ENCODE measurements at places on chromosomes 11 and 22.

DNA sequence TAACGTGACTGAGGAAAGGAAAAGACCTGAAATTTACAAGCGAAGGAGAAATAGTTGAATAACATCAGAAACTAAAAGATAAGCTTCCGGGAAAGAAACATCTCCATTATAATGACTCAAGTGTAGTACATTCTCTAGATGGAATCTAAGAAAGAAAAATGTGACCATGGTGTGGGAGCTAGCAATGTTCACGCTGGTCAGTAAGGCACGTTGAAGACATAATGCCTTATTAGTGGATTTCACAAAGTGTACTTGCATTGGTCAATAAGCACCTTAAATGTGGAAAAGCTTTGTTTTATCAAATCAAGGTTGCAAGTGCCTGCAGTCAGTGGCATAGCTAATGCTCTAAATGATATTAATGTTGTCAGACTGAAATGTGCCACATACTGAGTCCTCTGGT is 2.8 kb upstream of the LARGE1 start:
- DNase-seq = no peak

GRCh38 chr11:64234647-64235379 is 429 bp downstream of the VEGFB start:
- no peak for DNase-seq

GRCh38 chr11:8603696-8604077 is 9.7 kb upstream of the STK33 start:
- DNase-seq = no peak

DNA sequence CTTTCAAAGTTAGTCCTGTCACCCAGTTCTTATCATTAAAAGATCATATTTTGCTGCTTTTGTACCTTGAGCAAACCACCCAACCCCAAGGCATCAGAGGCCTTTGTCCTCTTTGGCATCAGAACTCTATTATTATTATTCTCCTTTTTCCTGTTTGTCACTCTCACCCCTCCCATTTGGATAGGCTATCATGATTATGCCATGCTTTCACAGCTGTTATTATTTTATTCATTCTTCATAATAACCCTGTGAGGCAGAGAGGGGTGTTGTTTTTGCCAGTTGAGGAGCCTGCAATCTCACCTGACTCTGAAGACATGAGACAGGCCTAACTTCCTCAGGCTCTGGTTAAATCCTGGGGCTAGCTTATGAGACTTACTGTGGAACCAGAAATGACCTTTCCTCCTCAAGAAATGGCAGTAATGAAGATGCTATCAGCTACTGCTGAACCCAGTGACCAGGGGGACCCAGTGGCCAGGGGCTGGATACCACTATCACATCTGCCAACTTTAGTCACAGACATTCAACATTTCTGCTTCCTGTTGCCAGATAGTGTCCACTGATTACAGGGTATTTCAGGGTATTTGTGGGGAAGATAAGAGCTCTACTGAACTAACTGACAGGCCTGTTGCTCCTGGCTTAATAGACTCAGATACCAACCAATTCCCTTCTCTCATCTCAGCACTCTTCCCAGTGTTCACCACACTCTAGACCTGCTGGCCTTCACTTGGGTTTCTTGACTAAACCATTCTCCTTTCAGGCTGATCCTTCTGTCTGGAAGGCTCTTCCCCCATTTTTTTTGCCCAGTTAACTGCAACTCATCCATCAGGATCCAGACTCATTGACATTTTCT is 11.8 kb upstream of the SWAP70 start:
- no peak for DNase-seq

DNA sequence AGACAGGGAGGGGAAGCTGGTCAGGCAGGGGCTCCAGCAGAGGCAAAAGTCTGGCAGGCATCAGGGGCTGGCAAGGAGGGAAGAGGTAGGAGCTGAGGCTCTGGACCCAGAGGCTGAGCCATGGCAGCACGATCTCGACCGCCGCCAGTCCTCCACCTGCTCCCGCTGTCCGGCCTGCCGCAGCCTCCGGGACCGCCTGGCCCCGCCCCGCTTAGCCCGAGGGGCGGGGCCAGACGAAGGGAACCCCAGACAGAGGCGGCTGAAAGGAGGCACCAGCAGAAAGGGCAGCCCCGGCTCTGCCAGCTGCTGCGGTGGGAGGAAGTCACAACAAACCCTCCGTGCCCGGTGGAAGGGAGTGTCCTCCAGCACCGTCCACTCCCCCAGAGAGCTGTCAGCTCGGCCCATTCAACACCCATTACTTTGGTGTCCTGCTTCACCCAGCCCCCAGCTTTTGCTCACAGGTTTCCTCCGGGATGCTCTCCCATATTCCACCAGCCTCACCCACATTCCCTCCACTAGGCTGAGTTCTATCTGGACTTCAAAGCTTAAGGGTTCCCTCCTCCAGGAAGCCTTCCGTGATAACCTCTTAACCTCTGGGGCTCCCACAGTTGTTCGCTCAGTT is at the start of gene MFNG:
Gene MFNG, minus strand, starts transcription at position 161 of the 622 bp plus-strand sequence. CDS start 207 bp downstream, outside the sequence.
- DNase-seq = peak; percentile 74

DNA sequence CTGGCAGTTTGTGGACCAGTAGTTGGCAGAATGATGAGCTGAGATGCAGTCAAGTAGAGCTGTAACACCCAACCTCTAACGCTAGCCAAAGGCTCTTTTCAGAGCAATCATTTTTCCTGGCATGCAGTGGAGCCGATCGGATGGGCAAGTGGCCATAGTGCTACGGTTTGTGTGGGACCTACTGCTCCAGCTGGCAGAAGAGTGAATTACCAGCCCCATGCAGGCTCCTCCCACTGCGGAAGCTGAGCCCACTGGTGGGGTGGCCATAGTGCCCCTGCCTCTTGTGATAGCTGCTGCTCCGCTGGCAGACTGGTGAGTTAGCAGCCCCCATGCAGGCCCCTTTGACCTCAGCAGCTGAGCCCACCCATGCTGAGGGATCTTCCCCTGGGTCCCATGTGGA is 27.0 kb upstream of the SC5D start:
- no peak for DNase-seq

- no peak for DNase-seq
Observed at GRCh38 chr11:33160136-33160535, 1.1 kb downstream of the CSTF3 start.

GRCh38 chr11:15885854-15886253 is 470.5 kb downstream of the SOX6 start:
- no peak for DNase-seq

- no peak for DNase-seq
Observed at GRCh38 chr11:12789596-12790215, 115.5 kb downstream of the TEAD1 start.

GRCh38 chr11:111367411-111368284 is 11.4 kb downstream of the POU2AF1 start:
- DNase-seq = no peak

DNA sequence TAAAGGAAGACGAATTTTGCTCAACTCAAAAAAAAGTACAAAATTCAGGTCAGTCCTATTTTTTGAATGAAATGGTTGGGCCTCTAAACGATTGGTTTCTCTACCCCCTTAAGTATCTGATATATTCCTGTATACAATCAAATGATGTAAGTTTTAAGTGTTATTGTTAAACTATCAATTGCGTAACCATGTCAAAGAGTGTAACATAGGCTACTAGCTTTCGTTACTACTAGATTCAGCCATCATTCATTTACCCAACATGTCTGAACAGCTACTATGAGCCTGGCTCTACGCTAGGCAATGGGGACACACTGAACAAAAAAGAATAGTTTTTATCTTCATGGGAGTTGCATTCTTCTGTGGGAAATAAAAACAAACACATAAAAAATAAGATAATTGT is 3.3 kb downstream of the RAB6A start:
- no peak for DNase-seq

GRCh38 chr22:24189249-24190158 is 8.2 kb downstream of the SUSD2 start:
- peak; percentile 34 for DNase-seq

GRCh38 chr22:46574993-46575910 is 37.8 kb upstream of the CELSR1 start:
- no peak for DNase-seq

DNA sequence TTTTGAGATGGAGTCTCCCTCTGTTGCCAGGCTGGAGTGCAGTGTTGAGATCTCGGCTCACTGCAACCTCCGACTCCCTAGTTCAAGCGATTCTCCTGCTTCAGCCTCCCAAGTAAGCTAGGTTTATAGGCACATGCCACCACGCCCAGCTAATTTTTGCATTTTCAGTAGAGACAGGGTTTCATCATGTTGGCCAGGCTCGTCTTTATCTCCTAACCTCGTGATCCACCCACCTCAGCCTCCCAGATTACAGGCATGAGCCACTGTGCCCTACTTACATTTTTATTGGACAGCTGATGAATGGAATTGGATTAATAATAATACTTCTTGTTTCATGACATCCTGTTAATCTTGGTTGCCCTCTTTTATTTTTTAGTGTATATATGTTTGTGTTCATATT is 3.0 kb upstream of the MRGPRD start:
- no peak for DNase-seq

DNA sequence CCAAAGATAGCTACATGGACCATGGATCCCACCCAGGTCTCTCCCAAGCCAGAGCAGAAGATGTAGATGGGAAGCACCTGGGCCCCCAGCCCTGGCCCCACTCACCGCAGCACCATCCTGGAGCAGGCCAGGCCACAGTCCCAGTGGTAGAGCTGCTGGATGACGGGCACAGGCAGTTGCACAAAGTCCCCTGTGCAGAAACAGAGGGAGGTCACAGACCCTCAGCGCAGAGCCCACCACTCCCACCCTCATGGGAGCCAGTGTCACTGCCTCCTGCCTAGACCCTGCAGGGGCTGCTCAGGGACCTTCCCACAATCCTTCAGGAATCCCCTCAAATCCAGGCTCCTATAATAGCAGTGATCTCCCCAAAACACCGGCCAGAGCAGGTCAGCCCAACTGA is 6.1 kb downstream of the GUCD1 start:
- no peak for DNase-seq

DNA sequence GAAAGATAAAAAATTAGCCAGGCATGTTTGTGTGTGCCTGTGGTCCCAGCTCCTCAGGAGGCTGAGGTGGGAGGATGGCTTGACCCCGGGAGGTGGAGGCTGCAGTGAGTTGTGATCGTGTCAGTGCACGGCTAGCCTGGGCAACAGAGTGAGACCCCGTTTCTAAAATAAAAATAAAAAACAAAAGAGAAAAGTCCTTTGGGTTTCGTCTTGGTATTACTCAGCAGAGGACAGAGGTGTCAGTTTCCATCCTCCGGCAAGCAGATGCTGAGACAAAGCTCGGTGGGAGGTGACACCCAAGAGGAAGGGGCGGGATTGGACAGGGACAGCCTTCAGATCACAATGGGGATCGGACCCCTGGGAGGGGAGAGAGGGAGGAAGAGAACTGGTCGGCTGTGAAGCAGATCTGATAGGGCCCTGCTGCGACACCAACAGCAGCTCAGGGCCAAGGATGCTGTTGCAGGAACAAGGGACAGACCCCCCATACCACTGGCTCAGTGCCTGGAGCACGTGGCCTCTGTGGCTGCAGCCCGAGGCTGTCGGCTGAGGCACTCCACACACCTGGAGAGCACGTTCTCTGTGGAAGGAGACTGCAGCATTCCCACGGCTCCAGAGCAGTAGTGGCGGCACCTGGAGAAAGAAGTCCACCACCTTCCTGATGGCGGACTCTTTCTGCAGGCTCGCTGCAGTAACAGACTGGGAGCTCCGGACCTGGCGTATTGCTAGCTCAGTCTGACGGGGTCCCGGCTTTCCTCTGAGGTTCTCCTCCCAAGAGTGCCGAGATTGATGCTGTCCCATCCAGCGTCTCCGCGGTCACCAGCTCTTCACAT is 5.2 kb upstream of the BID start:
- DNase-seq = no peak

DNA sequence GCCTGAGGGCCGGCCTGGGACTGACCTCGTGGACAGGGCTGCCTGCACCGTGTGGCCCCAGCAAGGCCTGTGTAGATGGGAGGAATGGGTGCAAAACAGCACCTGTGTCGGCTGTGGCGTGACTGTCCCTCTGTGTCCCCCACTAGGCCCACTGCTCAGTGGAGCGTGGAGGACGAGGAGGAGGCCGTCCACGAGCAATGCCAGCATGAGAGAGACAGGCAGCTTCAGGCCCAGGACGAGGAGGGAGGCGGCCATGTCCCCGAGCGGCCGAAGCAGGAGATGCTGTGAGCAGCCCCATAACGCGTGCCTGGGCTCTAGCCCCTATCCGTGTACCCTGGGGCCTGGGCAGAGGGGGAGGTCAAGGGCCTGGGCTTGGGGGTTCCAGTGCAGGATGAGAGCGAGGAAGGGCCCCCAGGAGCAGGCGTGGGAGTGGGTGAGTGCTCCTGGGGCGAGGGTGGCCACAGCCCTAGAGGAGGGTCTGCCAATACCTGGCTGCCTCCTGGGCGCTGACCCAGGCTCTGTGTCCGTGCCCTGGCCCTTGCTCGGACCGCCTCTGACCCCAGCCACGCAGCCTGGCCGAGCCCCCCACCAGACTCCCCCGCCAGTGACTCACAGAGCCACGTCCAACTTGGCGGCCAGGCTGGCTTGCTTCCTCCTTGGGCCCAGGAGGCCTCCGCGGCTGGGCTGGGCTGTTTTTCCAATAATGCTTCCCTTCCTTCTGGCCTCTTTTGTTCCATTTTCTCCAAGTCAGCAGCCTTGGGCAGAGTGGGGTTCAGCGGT is 11.6 kb downstream of the PRR33 start:
- DNase-seq = no peak

- no peak for DNase-seq
Observed at GRCh38 chr11:102794382-102794781, 3.6 kb downstream of the MMP1 start.

- DNase-seq = no peak
Observed at GRCh38 chr22:44047891-44048301, 23.8 kb downstream of the PARVB start.

- no peak for DNase-seq
Observed at GRCh38 chr22:45507798-45508197, 5.1 kb downstream of the FBLN1 start.

- DNase-seq = peak; percentile 85
Observed at GRCh38 chr22:31489632-31490495, at the start of gene EIF4ENIF1. Gene EIF4ENIF1 (minus strand): TSS chr22:31489842. CDS start chr22:31488718, 1,124 bp downstream.

DNA sequence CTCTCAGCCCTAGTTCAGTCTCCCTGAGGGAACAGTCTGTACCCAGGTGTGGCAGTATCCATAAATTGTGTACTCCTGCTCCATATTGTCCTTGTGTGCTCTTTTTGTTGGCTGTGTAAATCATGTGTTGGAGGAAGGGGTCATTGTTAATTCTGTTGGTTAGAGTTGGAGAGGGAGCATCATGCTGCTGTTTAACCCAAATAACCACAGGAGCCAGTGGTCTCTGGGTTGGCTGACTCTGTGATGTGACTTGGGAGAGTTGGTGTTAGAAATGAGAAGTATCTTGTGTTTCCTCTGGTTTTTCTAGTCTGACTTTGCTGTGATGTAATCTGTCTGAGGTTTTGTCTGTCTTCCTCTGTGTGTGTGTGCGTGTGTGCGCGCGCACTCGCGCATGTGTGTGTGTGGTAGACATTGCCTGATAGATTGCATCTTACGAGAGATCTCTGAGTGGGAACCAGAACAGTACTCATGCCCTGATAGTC is 30.5 kb downstream of the CTNND1 start:
- peak; percentile 82 for DNase-seq

DNA sequence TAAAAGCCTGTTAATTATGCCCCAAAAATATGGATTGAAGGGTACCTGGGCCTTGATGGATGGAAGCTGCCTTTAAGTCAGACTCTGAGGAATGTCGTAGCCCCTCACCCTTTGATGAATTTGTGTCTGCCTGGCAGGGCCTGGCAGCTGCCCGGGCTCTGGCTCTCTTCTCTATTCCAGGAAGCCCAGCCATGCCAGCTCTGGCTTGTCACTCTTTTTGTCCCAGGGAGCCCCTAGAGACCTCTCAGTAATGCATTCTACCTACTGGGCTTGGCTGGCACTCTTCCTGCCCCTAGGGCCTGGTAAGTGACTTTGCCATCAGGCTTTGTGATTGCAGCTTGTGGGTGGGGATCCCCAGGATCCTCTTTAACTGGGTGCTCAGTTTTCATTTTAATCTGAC is 103.8 kb downstream of the GRIK4 start:
- DNase-seq = no peak

GRCh38 chr22:32531228-32531627 is 56.6 kb downstream of the FBXO7 start:
- no peak for DNase-seq
